ENCODE measurements at places on chromosomes 7 and 10.

- DNase-seq = no peak
Measured at GRCh38 chr7:51019891-51020870, 237.5 kb upstream of the GRB10 start.

- no peak for DNase-seq
Measured at GRCh38 chr7:108010377-108010776, 7.4 kb upstream of the LAMB1 start.

- no peak for DNase-seq
Measured at GRCh38 chr10:86400705-86401587, 34.4 kb upstream of the GRID1 start.

DNA sequence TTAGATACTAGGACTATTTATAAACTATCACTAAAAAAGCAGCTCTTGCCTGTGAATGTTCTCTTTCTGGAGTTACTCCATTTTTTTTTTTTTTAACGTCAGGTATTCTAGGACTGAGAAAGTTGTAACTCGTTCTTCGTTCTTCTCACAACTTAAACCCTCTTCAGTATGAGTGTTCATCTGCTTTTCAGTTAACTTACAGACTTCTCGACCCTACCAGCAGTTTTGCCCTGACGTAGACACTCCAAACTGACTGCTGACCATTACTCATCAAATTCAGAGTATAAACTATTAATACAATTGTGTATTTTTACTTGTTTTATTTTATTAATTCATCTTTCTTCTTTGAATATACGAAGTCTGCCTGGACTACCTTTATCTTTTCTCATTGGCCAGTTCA lies 353.1 kb downstream of the GPR37 start:
- DNase-seq = no peak

Measured in smooth muscle cell of the brain vasculature (primary cell).